Myocyte (in vitro differentiated cells): ENCODE measurements at places on chromosomes 4 and X. TPM values are rescaled to one million over a fixed set of nuclear protein-coding genes. Genes with fewer than 3 reads are reported as not detected.

GRCh38 chr4:177441061-177441802 is 1.0 kb downstream of the AGA start:
- no peak for DNase-seq

GRCh38 chrX:136659174-136659573 is 11.2 kb downstream of the CD40LG start:
- DNase-seq: no peak

GRCh38 chr4:22363787-22364186 is 152.1 kb downstream of the ADGRA3 start:
- no peak for DNase-seq

- DNase-seq: no peak
These were observed 565.6 kb upstream of the TENM3 start for GRCh38 chr4:181677621-181678020.

DNA sequence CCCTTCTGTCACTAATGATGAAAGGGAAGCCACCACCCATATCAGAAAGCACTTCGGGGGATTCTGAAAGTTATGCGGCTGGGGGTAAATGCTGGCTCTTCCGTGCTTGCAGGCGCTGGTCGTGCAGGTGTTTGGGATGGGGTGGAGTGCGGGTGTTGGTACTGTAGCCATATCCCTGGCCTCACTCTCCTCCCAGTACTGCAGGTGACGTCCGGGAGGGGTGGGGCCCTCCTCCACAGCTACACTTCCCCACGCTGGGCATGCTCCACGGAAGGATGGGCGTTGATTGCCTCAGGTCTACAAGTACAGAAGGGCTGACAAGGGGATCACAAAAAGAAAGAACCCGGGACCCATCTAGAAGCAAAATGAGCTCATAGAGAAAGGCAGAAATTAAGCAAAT is 48.6 kb upstream of the CLDN24 start:
- DNase-seq: no peak

- peak; percentile 47 for DNase-seq
These were observed 19.4 kb downstream of the SORBS2 start for GRCh38 chr4:185792384-185793115.

Gene VCX3A
- total RNA-seq: not detected in 2 replicates
